ENCODE measurements at places on chromosomes 5 and 9.
A peak's percentile ranks its signal among the peaks of the same experiment; 100 is the strongest.

DNA sequence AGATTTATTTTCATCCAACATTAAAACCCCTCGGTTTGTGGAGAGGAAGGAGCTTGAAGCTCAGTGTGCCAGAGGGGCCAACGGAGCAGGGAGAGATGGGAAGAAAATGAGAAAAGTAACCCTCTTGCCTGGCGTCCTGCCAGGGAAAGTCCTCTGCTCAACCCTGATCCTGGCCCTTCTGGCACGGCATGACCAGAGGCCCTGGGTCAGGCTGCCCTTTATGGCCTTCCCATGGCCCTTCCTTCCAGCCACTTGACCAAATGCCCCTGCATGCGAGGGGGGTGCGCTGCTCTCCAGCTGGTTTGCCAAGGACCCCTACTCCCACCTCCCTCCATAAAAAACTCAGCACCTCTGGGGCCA lies 43.8 kb downstream of the SPRY4 start:
- DNase-seq, result no peak

DNA sequence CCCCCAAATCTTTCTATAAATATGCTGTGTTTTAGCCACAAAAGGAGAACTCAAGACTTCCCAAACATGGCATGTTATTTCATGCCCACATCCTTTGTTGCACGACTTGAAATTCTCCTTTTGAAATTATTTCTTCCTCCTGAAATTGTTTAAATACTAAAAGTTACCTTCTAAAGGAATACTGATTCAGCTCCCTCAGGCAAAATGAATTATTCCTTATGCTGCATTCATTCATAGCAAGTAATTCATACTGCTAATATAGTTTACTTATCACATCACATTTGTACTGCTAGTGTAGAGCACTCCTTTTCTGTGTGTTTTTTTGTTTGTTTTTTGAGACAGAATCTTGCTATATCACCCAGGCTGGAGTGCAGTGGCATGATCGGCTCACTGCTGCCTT lies 45.7 kb downstream of the BHMT start:
- no peak for DNase-seq

DNA sequence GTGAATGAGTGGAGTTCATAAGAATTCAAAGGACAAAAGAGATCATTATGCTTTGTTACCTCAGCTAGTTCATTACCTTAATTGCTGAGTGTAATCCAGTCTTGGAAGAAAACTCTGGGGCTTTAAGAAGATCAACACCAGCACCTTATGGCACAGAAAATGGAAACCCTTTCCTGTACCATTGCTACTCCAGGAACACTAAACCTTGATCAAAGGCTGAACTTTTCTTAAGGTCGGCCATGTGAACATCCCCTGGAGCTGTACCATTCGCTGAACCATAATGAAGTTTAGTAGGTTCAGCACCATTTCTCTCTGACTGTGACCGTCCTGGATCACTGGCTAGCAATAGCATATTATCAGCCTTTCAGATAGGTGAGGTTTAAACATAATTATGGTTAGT lies 97.4 kb downstream of the PBX3 start:
- DNase-seq, result no peak

DNA sequence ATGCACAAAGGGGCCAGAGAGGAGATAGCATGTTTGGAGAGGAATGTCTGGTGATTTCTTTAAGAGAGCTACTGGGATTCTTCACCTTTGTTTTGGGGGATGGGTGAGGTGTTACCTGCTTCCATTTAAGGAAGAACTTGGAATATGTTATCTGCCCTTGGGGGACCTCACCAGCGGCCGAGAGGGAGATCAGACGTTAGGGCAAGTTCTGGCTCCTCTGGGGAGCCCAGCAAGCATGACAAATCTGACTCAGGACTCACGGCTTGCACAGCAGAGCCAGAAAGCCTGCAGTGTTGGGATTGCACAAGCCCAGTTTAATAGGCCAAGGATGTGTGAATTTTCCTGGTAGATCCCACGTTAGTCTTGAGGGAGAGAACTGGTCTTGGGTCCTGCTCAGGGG lies 40.3 kb downstream of the SLC28A3 start:
- no peak for DNase-seq

- peak; percentile 37 for DNase-seq
Observed at GRCh38 chr5:123671042-123671441, 159.1 kb downstream of the CSNK1G3 start.

GRCh38 chr9:7363777-7364477 lies 435.7 kb downstream of the DMAC1 start:
- DNase-seq, result no peak

DNA sequence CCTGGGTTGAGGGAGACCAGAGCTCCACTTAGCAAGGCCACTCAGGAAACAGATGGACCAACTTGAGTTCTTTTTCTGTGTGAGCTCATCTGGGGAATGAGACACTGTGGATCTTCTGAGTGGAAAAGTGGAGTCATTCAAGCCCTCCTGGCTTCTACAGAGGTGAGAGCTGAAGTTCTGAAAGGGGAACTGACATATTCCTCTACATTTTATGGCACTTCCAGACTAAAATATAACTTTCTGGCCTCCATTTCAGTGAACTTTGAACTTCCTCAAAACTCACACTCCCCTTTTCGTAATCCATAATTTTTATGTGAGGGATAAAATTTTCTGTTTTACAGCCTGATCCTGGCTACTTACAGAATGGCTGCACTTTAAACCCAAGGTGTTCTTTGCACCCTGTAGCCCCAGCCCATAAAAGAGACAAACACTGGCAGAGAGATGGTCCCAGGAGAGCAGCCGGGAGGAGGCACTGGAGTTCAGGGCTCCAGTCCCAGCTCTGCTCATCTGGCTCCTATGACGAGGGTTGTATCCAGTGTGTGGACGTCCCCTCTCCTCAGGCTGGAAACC lies 10.8 kb downstream of the SPAAR start:
- no peak for DNase-seq

- no peak for DNase-seq
Observed at GRCh38 chr5:172701291-172701656, 60.2 kb downstream of the NEURL1B start.

DNA sequence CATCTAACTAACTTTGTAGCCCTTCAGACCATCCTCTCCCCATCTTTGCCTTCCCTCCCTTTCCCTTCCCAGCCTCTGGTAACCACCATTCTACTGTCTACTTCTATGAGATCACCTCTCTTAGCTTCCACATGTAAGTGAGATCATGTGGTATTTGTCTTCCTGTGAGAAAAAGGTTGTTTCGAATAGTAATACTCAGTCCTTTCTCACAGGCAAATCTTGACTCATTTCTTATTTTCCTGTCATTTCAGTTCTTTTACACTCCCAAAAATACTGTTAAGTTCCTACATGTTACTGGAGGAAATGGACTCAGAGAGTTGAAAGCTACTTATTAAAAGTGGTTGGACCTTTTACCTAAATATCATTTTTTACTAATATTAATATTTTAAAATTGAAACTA lies 82.1 kb downstream of the SLF1 start:
- no peak for DNase-seq

DNA sequence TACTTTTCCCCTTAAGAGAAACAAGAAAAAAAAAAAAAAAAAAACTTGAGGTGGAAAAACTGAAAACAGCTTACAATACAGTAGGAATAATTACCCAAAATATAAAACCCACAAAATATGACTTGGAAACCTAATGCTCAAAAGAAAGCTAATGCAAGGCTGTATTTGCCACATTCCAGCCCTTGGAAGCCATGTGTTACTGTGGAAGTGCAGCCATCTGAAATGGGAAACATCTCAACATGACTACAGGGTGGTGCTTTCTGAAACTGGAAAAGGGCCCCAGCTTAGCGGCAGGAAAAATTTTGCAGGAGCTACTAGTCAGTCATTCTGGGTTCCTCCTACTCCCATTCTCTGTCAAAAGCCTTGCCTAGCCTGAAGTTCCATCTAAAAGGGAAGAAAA lies 20.4 kb downstream of the CDK5RAP2 start:
- DNase-seq, result no peak

GRCh38 chr9:87710443-87710842 lies 15.5 kb upstream of the CTSL start:
- no peak for DNase-seq

GRCh38 chr5:139296862-139297326 lies 3.4 kb downstream of the MATR3 start:
- DNase-seq, result no peak

DNA sequence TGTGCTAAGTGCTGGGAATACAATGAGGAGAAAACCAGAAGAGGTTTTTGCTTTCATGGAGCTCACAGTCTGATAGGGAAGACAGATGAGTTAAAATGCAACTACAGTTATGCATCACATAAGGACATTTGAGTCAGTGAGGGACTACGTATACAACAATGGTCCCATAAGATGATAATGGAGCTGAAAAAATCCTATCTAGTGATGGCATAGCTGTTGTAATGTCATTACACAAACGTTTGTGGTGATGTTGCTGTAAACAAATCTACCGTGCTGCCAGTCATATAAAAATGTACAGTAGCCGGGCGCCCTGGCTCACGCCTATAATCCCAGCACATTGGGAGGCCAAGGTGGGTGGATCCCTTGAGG lies 110.1 kb upstream of the RAD23B start:
- no peak for DNase-seq

DNA sequence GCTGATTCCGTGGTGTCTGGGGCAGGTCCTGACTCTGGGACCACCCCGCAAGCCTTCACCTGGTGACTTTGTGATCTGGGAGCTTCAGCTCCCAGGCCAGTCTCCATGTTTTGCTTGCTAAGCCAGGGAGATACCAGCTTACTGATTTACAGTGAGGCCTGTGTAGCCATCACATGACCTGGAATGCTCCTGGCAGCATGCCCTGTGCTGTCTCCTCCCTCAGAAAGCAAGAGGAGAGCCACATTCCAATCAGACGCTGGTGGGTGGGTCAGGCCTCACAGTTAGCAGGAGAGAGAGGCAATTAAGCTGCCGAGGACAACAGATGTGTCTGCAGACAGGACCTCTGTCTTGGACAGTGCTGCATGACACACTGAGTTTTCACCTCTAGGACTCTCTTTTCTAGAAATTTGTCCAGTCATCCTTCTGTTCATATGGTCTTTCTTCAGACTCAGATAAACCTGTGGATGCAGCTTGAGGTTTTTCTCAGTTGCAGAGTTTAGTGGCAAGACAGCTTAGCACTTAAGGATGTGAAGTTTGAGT lies 24.4 kb upstream of the GRPEL2 start:
- peak; percentile 95 for DNase-seq

DNA sequence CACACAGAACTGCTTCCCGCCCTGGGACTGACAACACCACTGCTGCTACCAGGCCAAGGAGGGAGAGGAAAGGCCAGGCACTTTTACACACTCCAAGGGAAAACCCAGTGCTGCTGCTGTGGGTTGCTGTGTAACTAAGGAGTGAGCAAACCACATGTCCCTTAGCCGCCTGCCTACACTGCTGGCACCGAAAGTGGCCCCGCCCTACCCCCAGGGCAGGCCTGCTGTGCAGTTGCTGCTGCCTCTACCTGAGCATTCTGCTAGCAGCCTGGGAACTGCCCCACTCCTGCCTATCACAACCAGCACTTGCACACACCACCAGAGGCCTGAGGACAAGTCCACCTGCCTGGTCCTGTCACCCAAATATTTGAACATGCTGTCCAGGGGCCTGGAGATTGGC lies 740.9 kb downstream of the DTWD2 start:
- no peak for DNase-seq

DNA sequence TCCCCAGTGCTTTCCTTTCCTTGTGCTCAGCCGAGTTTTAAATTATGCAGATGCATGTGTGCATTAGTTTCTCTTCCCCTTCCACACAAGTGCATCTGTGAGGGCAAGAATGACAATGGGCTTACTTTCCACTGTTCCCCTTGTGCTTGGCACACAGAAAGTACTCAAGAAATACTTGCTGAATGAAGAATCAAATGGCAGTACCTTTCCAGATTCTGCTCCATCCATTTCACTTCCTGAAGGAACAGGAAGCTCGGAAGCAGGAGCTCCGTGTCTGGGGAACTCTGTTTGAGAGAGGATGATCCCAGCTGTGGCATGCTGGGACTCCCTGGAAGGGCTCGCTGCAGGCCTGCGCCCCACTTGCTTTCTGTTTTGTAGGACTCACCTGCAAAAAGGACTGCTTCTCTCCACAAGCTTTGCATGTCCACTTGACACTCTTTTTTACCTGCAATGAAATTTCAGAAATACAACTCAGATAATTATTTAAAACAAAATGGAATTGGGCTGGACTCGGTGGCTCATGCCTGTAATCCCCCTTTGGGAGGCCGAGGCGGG lies 5.5 kb downstream of the MRNIP start:
- no peak for DNase-seq

GRCh38 chr9:124273427-124274160 lies 15.8 kb downstream of the NEK6 start:
- DNase-seq, result no peak

DNA sequence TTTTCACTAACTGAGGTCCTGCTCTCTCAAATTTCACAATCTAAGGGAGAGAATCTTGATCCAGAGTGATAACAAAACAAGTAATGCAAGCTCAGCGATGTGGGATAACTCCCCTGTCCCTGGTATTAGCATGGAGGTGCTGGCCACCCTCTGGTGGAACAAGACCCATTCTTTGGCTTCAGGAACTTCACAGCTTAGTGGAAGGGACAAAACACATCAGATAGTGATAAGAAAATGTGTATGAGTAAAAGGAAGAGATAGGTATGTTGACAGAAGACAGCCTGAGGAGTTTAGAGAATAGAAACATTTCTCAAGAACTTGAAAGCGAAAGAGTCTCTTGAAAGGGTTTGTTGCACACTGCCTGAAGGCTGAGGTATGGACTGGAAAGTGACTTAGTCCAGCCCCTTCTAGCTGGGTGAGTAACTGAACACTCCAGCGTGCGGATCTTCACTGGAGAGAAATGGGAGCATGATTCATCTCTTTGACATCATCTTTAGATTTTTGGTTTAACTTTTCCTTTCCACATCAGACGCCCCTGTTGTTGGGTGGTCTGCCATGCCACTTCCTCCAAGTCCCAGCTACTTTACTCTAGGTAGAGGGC lies 25.4 kb upstream of the ZSWIM6 start:
- no peak for DNase-seq

DNA sequence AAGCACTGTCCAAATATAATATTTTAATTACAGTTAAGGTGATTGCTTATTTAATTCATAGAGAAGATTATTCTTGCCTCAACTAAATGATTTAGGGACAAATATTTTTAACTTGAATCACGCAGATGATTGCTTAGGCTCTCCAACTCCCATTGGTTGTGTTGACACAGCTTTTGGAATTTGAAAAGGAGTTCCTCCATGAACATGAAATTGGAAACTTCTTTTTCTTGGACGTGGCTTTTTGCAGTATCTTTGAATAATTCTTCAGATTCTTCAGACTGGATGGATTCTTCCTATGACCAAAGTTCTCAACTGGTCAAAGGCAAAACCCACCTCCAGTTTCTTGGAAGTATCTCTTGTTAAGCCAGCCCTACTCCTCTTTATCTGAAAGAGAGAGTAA lies 456.4 kb upstream of the KLF4 start:
- DNase-seq, result no peak

DNA sequence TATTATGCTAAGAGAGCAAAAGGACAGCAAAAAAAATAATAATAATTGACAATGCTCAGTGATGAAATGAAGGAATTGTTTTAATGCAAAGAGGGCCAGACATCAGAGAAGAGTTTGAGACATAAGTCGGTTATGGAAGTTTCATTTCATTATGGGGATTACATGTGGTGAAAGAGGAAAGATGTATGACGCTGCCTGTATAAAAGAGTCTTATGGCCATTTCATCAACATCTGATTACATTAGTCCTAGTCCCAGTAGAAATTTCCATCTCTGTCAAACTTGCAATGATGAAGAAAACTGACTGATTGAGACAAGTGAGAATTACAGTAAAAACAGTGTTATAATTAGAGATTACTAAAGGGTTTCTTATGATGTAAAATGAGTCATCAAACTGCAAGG lies 900.6 kb upstream of the CDH9 start:
- no peak for DNase-seq
